ENCODE measurements at places on chromosomes 2 and 18. TPM values are rescaled to one million over a fixed set of nuclear protein-coding genes. Genes with fewer than 3 reads are reported as not detected.

DNA sequence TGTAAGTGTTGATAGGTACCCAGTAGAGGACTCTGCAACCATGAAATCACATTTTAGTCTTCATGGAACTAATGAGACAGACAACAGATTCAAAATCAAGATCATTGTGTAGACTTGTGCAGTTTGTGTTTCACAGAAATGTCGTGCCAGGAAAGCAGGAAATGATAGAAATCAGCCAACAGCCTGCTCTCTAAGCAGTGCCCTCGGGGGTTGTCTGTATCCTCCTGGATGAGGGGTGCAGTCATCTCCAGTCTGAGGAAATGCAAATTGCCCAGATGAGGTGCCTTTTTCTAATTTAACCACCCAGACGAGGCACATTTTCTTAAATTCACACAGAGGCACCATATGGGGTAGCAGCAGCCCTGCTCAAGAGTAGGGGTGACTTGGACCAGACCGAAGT, 663.1 kb downstream of the XIRP2 start:
- no peak for DNase-seq

- DNase-seq, result no peak
Observed at GRCh38 chr2:123688231-123688940, 336.7 kb upstream of the CNTNAP5 start.

DNA sequence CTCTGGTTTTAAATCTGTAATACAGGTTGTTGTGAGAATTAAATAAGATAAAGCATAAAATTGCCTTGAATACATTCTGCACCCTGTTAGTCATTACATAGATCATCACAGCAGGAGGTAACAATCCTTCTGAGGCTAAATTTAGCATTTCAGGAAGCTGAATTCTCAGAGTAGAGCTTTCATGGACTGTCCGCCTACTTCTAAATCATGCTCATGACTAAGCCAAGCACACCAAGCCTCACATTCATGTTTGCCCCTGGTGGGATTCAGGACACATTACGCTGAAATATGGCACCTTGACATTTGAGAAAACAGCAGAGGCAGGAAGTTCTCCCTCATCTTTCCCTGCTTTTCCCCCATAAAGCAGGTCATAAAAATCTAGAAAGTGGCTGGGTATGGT, 16.6 kb upstream of the PIK3C3 start:
- no peak for DNase-seq

DNA sequence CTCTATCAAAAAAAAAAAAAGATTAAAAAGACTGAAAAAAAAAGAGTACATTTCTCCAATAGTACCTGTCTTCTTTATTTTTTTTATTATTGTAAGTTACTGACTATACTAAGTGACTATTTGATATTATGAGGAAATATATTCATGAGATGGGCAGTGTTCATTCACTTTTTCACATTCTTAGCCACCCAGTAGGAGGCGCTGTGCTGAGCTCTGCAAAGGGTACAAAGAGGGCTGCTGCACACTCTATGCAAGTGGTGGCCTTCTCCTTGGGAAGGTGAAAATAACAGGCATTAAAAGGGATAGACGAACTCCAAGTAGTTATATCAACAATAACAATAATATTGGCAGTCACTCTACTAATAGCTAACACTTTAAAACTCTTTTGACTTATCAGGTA, 1034.9 kb upstream of the FANCL start:
- no peak for DNase-seq

- no peak for DNase-seq
Observed at GRCh38 chr2:240672701-240673190, 9.9 kb downstream of the AQP12B start.

DNA sequence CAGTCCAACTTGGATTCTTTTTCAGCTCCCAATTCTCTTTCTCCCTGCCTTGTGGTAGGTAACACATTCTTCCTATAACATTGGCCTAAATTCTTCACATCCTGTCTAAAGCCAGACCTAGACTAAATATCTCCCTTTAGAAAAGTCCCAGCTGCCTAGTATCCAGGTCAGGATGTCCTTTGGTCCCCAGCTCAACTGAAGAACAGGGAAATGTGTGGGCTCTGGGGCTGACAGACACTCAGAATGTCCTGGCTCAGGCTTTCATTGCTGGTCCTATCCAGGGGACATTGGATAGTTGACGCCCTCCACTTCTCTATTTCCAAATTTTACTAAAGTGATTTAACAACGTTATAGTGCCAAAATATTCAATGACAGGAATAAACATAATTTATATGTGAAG, 219.3 kb downstream of the PID1 start:
- no peak for DNase-seq

FRZB gene
- 17.1 TPM for total RNA-seq

SERPINB12 gene
- not detected for total RNA-seq

VSNL1 gene
- total RNA-seq, result 24.5 TPM

NTSR2 gene
- 0.82 TPM for total RNA-seq
